ENCODE measurements at places on chromosomes 1 and 21. TPM values are rescaled to one million over a fixed set of nuclear protein-coding genes. Genes with fewer than 3 reads are reported as not detected.
A peak's percentile ranks its signal among the peaks of the same experiment; 100 is the strongest.

- no peak for DNase-seq
Observed at GRCh38 chr1:14592004-14592631, 6.4 kb upstream of the KAZN start.

- no peak for DNase-seq
Observed at GRCh38 chr1:3032371-3033039, 11.2 kb downstream of the ACTRT2 start.

- peak; percentile 16 for DNase-seq
Observed at GRCh38 chr1:210794445-210794844, 339.5 kb downstream of the KCNH1 start.

- no peak for DNase-seq
Observed at GRCh38 chr1:113657556-113658063, 101.7 kb downstream of the PHTF1 start.

- DNase-seq, result peak; percentile 24
Observed at GRCh38 chr1:246324711-246325110, 182.4 kb downstream of the SMYD3 start.

DNA sequence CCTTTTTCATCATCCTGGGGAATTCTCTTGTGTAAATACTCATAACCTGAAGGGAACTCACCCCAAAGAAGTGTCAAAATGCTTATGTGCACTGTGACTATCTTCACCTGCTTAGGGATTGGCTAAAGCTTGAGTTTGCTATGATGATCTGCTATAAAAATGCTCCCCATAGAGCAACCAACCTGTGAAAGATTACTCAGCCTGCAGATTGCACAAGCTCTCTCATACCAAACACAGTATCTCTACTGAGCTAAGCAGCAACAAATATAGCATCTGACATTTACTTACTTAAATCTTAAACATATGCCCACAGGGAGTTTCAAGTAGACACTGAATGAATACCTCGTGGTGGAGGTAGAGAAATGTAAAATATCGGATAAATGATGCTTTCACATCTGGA lies 725.8 kb downstream of the MRPL39 start:
- DNase-seq, result no peak

GRCh38 chr1:240426051-240426450 lies 185.9 kb downstream of the GREM2 start:
- DNase-seq, result peak; percentile 46

- no peak for DNase-seq
Observed at GRCh38 chr1:20136249-20136648, 2.9 kb upstream of the PLA2G2F start.

- DNase-seq, result peak; percentile 57
Observed at GRCh38 chr1:113835686-113836290, 23.5 kb upstream of the RSBN1 start.

GRCh38 chr1:236024641-236025040 lies 40.2 kb downstream of the NID1 start:
- DNase-seq, result no peak

The PRMT2 gene
- total RNA-seq, result 144 TPM

The PTGFR gene
- 32.8 TPM for total RNA-seq

The USH2A gene
- under 0.01 TPM for total RNA-seq

Data from LHCN-M2 (cell line).